ENCODE measurements at places on chromosomes 4 and X.

DNA sequence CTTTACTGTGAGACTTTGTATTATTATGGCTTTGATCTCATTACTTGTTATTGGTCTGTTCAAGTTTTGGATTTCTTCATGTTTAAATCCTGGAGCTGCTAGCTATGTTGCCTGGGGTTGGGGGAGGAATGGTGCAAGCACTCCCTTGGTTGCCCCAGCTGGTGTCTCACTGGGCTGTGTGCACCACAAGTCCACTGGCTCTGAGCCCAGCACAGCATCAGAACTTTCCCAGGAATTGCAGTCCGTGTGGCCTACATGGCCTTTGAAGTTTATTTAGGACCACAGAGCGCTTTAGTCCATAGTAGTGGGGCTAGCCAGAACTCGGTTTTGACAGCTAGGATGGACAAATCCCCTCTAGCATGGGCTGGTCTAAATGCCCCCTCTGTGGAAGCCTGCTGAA is 278.8 kb upstream of the RPS6KA3 start:
- no peak for DNase-seq

DNA sequence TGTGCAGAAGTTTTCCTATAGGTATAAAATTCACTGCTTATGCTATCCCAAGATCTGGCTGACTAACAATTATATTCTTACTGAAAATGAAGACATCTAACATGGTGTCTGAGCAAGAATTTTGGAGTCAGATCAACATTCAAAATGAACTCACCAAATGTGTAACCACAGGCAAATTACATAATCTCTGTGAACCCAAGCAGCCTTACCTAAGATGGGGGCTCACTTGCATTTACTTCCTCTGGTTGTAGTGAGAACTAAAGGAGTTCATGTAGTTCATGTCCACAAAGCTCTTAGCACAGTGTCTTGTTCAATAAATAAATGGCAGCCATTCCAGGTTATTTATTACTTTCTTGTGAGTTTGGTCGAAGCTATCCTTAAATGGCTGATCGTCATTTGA is 163.9 kb upstream of the LCORL start:
- no peak for DNase-seq

DNA sequence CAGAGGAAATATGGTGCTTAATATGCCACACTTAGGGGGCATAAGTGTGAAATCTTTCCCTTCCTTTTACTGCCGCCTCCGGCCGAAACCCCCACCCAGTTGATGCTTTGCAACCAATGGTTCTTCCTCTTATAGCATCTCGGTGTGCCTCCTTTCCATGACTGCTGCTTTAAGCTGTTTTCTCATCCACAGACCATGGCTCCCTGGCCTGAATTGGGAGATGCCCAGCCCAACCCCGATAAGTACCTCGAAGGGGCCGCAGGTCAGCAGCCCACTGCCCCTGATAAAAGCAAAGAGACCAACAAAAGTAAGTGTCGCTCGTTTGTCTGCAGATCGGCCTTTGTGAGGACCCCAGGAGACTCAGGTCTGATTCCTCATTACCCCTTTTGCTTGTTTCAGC is 6.7 kb downstream of the SLC34A2 start:
- DNase-seq, result no peak

- no peak for DNase-seq
Measured at GRCh38 chrX:103063191-103063845, 653 bp downstream of the BEX1 start.

DNA sequence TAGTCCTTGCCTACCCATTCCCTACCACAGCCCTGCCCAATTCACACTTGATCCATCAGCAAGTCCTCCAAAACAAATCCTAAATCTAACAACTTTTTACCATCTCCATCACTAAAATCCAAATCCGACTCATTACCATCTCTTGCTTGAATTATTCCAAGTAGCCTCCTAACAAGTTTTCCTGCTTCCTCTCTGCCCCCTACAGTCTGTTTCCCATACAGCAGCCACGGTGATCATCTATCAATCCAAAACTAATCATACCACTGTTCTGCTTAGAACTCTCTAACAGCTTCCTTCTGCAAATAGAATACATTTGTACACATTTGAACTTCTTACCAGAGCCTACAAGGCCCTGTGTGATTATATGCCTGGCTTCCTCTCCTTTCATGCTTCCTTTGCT is 133.0 kb downstream of the SHROOM4 start:
- no peak for DNase-seq

DNA sequence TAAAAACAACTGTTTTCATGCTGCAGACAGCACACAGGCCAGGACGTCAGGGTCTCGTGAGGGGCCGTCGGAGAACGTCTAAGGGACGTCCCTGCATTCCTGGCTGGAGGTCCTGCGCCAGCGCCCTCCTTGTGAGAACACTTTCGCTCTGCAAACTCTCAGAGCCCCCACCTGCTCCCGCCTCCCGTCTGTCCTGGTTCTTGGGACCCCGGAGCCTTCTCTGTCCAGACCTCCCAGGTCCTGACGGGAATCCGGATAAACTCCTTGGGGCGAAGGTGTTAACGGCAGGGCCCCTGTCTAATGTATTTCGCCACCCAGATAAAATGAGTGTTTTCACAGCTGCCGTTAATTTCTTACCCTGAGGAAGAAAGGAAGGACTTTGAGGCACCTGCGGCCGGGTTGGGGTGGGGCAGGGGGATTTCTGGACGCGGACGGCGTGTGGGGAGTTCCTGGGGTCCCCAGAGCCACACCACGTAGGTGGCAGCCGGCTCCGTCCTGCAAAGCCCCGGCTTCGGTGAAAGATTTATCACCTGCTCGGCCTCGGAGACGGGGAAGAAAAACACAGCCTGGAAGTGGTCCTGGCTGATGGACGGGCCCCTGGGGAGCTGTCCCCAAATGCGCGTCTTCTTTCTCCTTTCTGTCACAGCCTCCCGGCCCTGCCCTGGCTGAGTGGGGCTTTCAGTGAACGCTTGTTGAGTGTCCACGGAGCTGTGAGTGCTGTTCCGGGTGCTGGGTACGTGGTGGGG is 35.1 kb upstream of the PPP2R3B start:
- no peak for DNase-seq

GRCh38 chrX:10882484-10882883 is 228.6 kb upstream of the HCCS start:
- DNase-seq, result no peak

GRCh38 chrX:141952603-141953002 is 48.9 kb downstream of the MAGEC1 start:
- no peak for DNase-seq

DNA sequence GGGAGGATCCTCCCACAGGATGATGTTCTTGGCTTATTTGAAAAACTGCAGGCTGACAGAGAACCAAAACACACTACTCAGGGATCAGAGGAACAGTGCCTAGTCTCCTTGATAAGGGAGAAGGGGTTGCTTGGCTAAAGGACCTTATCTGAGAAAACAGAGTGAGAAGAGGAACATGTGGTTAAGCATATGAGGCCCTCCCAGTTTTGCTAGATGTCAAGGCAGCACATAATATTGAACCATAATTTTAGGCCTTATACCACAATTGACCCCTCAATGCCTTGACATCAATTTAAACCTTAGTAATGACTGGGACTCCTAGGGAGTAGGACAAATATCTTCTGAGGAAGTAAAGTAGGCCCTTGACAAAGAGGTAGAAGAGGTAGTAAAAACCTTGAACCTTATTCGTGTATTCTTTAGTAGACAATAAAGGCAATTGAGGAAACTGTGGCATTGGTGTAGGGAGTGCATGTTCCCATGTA is 79.3 kb downstream of the TEX13C start:
- DNase-seq, result no peak

DNA sequence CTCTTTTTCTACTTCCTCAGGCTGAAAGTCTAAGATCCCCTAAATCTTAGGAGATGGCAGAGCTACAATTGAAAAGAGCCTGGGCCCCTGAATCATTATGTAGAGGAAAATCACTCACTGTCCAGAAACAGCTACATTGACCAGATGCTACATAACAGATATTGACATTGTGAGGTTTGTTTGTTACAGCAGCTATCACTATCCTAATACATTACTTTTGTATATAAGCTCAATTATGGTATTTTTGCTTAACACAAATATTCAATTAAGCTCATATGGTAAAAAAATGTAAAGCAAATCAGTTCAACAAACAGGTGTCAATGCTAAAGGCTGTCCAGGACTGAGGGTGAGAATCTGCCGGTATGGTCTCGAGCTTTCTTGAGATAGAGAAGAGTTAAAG is 89.4 kb downstream of the LDB2 start:
- no peak for DNase-seq

DNA sequence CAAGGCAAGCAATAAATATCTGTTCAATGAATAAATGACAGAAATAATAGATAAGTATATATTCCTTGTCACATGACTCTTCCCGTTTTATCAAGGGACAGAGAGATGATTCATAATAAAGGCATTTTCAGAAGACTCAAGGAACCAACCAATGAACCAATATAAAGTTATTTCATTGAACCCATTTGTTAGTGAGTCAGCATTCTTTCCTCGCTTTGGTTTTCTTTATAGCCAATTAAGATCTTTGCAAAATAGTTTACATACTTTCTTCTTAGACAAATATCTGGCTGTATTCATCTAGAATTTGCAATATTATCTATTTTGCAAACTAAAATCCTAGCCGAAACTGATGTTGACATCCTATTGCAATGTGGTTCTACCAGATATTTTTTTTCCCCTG is 269.4 kb downstream of the IL15 start:
- DNase-seq, result no peak

DNA sequence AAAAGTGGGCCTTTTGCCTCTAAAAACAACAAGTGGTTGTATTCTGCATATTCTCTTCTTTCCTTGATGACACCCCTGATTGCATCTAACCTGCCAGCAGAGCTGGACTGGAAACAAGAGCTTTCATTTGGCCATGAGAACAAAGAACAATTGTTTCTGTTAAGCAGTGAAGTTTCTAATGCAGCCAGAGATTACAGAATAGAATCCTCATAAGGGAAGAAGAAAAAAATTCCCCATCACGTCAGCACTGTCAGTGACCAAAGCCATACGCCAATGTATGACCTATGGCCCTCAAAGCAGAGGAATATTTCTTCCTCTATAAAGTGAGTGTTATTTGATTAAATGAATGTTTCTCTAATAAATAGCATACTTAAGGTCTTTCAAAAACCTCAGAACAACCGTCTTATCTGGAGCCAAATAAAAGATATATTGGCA is 529.1 kb upstream of the INTU start:
- no peak for DNase-seq

DNA sequence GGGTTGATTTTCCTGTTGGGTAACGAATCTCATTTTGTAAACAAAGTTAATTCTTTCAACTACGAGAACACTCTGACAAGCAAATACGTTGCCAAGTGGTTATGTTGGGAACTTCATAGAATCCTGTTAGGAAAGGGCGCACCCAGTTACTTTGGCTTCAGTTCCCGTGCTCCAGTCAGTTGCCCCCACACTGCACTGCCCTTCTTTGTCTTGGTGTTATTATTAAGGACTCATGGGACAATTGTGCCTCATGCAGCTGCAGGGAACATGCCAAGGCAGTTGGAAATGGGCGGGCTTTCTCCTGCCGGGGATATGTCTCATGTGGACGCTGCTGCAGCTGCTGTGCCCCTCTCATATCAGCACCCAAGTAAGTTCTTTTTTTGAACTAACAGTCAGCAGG is 28.9 kb downstream of the OFD1 start:
- no peak for DNase-seq

DNA sequence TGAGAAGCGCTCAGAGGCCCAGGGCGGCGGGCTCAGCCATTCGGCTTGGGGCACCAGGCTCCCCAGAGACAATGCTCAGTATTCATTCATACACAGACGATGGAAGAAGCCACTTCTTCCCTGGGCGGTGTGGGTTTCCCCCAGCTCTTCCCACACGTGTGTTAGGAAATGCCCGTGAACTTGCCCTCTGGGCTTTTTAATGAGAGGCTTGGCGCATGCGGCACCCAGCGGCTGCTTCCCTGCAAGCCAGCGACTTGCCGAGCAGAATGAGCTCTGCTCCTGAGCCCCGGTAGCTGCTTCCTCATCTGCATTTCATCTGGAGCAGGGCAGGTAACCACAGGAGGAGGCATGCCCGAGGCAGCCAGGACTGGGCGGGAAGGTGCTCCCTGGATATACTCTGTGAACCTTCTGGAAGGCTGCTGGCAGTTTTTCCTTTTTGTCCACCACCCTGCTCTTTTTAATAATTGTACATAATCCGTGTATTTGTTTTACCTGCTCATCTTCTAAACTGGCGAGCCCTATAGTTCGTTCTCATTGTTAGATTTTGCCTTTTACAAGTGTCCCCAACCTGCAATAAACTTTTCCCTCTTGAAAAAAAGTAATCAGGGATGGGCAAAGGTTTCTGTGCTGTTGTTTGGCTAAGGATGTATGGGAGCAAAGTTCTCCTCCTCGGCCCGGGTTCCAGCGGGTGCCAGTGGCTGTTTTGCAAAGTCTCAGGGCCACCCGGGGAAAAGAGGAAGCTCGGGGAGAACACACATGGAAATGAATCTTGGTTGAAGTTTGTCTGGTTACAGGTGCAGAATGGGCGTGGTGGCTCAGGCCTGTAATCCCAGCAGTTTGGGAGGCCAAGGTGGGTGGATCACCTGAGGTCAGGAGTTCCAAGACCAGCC is 178.8 kb downstream of the DCLK2 start:
- no peak for DNase-seq

GRCh38 chr4:183834252-183834651 is 70.9 kb upstream of the STOX2 start:
- no peak for DNase-seq

GRCh38 chr4:20418861-20419451 is 167.3 kb downstream of the SLIT2 start:
- DNase-seq, result no peak

GRCh38 chrX:84189125-84189524 is 1.1 kb upstream of the RPS6KA6 start:
- DNase-seq, result no peak

- DNase-seq, result no peak
Measured at GRCh38 chrX:153888344-153888743, 2.4 kb upstream of the L1CAM start.

- no peak for DNase-seq
Measured at GRCh38 chrX:68721991-68722860, 74.8 kb downstream of the STARD8 start.

- DNase-seq, result no peak
Measured at GRCh38 chr4:3082925-3083515, 8.5 kb downstream of the HTT start.

DNA sequence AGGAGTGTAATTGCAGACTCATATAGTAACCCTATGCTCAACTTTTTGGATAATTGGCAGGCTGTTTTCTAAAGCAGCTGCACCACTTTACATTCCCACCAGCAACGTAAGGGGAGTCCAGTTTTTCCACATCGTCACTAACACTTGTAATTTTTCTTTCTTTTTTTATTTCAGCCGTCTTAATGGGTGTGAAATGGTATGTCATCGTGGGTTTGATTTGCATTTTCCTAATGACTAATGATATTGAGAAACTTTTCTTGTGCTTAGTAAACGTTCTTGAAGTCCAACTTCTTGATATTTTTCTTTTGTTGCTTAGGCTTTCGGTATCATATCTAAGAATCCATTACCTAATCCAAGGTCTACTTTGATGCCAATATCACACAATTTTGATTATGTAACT is 95.3 kb upstream of the IL1RAPL1 start:
- no peak for DNase-seq

- DNase-seq, result no peak
Measured at GRCh38 chr4:185825737-185826136, 13.7 kb upstream of the SORBS2 start.

All from stimulated activated CD4-positive, alpha-beta T cell treated with anti-CD3 and anti-CD28 coated beads, Interleukin-1b, Interleukin-23, amount 100 ng/mL, for 1 hour (primary cell).